ENCODE measurements at places on chromosomes 12 and 14.

- DNase-seq = peak; percentile 93
Measured at GRCh38 chr14:105481886-105482457, 4.7 kb upstream of the CRIP1 start.

- no peak for DNase-seq
Measured at GRCh38 chr12:3097836-3098235, 20.7 kb downstream of the TSPAN9 start.

GRCh38 chr12:111355201-111355925 lies 13.5 kb downstream of the PHETA1 start:
- no peak for DNase-seq

DNA sequence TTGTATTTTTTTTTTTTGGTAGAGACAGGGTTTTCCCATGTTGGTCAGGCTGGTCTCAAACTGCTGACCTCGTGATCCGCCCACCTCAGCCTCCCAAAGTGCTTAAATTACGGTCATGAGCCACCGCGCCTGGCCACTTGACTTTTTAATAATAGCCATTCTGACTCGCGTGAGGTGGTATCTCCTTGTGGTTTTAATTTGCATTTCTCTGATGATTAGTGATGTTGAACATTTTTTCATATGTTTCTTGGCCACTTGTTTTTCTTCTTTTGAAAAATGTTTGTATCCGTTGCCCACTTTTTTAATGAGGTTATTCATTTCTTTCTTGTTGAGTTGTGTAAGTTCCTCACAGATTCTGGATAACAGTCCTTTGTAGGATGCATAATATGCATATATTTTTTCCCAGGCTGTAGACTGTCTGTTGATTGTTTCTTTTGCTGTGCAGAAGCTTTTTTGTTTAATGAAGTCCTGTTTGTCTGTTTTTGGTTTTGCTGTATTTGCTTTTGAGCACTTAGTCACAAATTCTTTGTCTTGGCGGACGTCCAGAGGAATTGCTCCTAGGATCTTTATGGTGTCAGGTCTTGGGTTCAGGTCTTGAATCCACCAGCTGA lies 10.3 kb upstream of the PGAM5 start:
- no peak for DNase-seq

- no peak for DNase-seq
Measured at GRCh38 chr14:35383569-35384454, 20.7 kb downstream of the NFKBIA start.

Measured in activated T-cell treated with anti-CD3 and anti-CD28 coated beads, Interleukin-2, amount 50 U/mL, for 72 hours (primary cell).